ENCODE measurements at places on chromosomes 12 and 14.

GRCh38 chr14:104171895-104172294 lies 33.5 kb downstream of the KIF26A start:
- DNase-seq, result no peak

GRCh38 chr14:76715511-76716081 lies 45.7 kb upstream of the VASH1 start:
- peak; percentile 63 for DNase-seq

- DNase-seq, result no peak
These were observed 252.9 kb upstream of the SFSWAP start for GRCh38 chr12:131458048-131458374.

DNA sequence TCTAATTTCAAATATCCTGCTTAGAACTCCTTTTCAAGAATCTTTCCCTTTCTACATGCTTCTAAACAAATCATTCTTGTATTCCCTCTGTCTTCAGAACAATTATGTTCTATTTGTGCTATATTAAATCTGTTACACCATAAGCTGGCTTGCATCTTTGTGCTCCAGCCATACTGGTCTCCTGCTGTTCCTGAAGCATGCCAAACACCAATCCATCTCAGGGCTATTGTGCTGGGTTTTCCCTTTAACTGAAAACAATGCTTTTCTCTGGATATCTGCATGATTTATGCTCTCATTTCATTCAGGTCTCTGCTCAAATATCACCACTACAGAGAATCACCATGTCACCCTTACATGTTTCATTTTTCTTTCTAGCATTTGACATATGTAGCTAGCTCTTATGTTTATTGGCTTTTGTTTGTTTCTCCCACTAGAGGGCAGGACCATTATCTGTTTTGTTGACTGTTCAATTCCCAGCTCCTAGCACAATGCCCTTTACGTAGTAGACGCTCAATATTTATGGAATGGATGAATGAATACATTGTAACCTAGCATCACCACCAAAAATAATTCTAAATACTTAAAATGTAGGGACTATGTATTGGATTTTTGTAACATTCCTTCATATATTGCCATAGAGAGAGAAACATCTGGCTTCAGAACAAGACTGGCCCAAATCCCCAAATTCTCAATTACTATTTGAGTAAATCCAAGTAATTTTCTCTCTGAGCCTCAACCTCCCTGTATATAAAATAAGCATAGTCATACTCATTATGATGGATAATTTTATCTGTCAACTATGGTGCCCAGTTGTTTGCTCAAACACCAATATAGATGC lies 302.0 kb upstream of the SYT1 start:
- peak; percentile 41 for DNase-seq

GRCh38 chr14:57834961-57835360 lies 30.9 kb downstream of the SLC35F4 start:
- no peak for DNase-seq

- no peak for DNase-seq
These were observed 52.3 kb downstream of the NEUROD4 start for GRCh38 chr12:55072083-55072482.

DNA sequence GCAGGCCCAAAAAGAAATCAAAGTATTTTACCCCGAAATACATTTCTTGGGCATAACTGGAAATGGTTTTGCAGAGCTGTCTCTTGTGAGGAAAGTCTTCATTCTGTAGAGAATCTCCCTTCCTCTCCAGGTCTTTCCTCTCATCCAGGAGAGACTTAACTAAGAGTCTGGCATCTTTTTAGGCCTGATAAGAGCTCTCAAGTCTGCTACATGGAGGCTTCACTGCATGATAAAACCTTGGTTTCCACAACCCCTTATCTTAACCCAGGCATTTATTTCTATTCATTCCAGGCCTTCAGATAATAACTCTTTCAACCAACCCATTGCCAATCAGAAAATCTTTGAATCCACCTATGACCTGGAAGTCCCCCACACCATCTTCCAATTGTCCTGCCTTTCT lies 41.1 kb upstream of the LRRK2 start:
- DNase-seq, result no peak

DNA sequence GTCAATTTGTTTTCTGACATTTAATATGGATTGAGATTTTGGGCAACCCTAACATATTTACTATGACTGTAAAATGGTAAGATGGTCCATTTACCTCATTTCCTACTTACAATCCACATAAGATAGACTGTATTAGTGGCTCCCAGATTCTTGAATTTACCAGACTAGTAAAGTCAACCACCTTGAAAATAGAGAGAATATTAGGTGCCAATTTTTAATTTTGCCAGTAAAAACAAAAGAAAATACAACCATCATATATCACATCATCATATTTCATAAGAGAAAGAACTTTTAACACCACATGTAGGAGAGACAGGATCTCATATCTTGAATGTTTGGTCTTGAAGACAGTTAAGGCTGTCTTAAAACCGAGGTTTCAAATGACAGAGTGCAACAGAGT lies 7.7 kb upstream of the FBLN5 start:
- DNase-seq, result no peak

DNA sequence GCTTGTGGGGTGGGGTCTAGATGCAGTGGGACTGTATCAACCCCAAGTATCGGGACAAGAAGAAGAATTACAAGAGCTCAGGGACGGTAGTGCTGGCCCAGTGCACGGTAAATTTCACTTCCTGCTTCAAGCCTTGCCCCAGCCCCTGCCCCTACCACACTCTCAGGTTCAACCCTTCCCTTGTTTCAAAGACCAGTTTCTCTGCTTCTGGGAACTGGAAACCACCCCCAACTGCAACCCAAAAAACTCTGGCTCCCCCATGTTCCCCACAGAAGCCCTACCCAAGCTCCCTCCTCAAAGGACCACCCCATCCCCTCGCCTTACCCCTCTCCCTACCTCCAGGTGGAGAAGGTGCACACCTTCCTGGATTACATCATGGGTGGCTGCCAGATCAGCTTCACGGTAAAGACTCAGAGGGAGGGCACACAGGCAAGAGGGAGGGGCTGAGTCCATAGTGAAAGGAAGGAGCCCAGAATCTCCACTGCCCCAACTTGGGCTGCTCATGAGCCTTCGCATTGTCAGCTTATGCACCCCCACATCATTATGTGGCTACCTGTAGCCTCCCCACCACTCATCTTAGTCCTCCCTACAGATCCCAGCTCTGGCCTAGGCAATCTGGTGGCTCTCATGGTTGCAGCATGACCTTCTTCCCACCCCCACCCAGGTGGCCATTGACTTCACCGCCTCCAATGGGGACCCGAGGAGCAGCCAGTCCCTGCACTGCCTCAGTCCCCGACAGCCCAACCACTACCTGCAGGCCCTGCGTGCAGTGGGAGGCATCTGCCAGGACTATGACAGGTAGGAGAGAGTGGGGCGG lies 4.3 kb downstream of the CPNE6 start:
- DNase-seq, result no peak

GRCh38 chr12:28065889-28066630 lies 93.5 kb upstream of the PTHLH start:
- no peak for DNase-seq

- DNase-seq, result no peak
These were observed 12.1 kb downstream of the ADCK1 start for GRCh38 chr14:77812028-77812427.

DNA sequence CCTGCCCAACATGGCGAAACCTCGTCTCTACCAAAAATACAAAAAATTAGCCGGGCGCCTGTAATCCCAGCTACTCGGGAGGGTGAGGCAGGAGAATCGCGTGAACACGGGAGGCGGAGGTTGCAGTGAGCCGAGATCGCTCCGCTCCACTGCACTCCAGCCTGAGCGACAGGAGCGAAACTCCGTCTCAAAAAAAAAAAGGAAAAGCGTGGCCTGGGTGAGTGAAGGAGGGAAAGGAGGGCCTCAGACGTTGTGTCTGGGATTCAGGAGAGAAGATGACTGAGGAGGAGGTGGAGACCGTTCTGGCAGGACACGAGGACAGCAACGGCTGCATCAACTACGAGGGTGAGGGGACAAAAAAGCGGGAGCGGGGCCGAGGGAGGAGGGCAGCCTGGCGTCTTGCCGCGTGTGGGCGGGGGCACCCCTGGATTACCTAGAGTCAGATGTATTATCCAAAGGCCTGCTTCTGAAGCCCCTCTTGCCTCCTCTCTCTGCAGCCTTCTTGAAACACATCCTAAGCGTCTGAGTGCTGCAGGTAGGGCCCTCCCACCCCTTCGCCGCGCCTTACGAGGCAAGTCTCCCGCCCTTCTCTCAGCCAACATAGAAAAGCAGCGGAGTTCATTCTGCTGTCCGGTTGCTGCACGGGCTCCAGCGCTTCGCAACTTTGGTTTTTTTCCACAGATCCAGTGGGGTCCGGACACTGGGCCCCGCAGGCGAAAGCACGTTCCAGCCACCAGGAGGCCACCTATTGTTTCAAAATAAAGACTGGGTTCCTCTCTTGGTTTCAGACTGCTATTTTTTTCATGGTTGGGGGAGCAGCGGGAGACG lies 744 bp upstream of the MYL6 start:
- DNase-seq, result peak; percentile 93

DNA sequence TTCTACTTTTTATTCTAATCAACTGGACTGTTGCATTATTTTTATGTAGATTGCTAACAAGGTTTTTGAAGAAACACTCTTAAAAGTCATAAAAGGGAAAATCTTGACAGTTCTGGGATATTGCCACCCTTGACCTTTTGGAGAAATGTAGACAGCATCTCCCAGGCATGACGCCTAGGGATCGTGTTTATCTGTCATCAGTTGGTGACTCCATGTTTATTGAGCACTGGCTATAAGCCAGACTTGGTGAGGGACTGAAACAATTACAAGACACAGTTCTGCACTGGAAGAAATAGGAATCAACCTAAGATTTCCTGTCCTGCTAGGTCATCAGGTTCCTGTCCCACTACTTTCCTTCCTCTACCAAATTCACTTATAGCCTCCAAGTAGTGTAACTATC lies 34.5 kb downstream of the HMGA2 start:
- no peak for DNase-seq

- DNase-seq, result no peak
These were observed 18.8 kb upstream of the PRKAG1 start for GRCh38 chr12:49037111-49037946.
